M059J (cell line): ENCODE measurements at places on chromosomes 16 and 17. TPM values are rescaled to one million over a fixed set of nuclear protein-coding genes. Genes with fewer than 3 reads are reported as not detected.

- no peak for DNase-seq
Observed at GRCh38 chr16:28486266-28486665, 5.6 kb downstream of the CLN3 start.

Gene MSLN
- 1.7 and 2.1 TPM in 2 replicates for total RNA-seq

Gene MFSD11
- 15.8 and 16.4 TPM in 2 replicates for total RNA-seq

Gene DPEP1
- total RNA-seq: 0.79 TPM in 1 of 2 replicates, not detected in the other

GRCh38 chr17:82351713-82352488 lies 7.1 kb upstream of the TEX19 start:
- DNase-seq: peak; percentile 76

DNA sequence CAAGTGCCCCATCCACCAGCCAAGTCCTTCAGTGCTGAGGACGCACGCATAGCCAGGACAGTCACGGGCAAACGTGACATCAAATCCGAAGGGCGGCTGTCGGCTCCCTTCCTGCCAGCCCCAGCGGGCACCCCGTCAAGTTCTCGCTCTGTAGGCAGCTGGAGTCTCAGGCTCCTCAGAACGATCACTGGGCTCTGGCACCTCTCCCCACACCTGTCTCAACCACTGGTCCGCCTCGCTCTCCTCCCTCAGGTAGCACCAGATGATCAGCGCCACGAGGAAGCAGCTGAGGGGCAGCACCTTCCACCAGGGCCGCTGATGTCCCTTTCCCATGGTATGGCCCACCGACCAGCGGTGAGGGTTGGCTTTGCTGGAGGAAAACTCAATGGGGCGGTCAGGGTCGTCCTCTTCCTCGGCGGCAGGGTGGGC lies 422 bp downstream of the UQCC4 start:
- DNase-seq: no peak

DNA sequence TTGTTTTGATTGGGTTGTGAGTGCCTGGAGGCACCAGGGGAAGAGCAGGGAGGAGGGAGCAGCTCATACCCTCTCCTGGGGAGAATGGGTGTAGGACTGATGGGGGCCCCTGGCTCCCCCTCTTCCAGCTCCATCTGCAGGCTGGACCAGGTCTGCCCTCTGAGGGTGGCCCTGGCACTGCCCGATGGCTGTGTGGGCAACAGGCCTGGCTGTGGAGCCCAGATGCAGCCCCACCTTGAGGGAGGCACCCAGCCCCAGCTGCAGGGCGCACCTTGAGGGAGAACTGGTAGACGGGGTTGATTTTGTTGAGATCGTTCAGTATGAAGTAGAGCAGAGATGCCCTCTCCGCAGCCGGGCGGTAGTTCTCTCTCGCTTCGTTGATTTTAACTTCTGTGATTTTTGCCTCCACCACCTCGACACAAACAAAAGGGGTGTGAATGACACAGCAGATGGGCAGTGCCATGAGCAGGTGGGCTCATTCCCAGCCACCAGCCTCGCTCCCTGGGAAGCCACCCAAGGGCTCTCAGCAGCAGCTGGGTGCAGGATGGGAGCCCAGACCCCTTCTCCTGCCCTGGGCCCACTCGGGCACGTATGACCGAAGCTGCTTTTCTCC lies 71.6 kb downstream of the PGS1 start:
- no peak for DNase-seq
